ENCODE measurements at places on chromosomes 4 and X. TPM values are rescaled to one million over a fixed set of nuclear protein-coding genes. Genes with fewer than 3 reads are reported as not detected.

The HSPA4L gene
- total RNA-seq = 4.6 TPM

The CABS1 gene
- not detected for total RNA-seq

The VEGFC gene
- 14.0 TPM for total RNA-seq

The FATE1 gene
- not detected for total RNA-seq

The PPEF2 gene
- total RNA-seq = not detected

The PPP1R2C gene
- total RNA-seq = not detected

The PCDH10 gene
- total RNA-seq = 0.46 TPM

GRCh38 chr4:139756391-139757180 lies 91.0 kb downstream of the MGST2 start:
- no peak for DNase-seq

GRCh38 chrX:148069759-148070503 lies 88.8 kb downstream of the FMR1NB start:
- no peak for DNase-seq

DNA sequence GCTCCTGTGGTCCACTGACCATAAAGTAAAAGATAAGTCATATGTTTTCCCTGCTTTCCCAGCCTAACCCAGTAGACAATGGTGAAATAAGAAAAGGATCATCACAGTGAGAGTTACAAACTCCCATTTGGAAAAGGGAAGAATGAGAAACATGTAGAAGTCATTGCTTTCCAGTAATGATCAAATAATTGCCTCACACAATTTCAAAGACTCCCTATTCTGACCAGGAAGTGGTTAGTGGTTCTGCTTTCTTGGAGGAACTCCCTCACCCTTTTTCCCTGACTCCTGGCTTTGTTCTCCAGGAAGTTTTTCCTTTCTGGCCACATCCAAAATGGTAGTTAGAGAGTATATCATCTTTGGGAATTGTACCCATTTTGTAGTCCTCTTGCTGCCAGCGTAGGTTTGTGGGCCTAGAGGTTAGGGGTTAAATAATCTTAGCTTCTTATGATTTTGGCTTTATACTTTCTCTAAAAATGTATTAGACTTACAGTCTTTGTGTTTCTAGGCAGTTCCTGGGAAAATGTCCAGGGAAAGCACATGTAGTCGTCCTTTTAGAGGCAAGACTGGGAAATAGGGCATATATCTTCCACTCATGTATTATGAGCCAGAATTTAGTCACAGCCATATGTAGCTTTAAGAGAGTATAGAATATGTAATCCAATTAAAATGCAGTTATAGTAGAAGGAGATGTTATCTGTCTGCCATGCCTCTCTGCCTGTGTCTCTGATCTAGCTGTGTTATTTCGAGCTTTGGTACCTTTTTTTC lies 10.5 kb downstream of the VAMP7 start:
- DNase-seq = no peak

DNA sequence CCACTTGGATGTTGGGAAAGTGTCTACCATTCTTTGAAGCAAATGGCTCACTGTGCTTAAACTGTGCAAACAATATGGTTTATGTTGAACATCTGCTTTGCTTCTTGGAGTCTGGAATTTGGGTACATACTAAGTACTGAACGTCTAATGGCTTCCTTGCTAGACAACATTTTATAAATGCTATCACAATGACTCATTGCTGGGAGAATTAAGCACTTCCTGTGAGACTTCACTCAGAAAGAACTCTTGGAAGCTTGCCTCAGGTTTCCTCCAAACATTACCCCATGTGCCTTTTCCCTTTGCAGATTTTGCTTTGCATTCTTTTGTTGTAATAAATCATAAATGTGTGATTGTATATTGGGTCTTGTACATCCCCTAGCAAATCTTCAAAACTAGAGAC lies 139.7 kb downstream of the PACRGL start:
- DNase-seq = no peak
